ENCODE measurements at places on chromosomes 16 and 17. TPM values are rescaled to one million over a fixed set of nuclear protein-coding genes. Genes with fewer than 3 reads are reported as not detected.

DNA sequence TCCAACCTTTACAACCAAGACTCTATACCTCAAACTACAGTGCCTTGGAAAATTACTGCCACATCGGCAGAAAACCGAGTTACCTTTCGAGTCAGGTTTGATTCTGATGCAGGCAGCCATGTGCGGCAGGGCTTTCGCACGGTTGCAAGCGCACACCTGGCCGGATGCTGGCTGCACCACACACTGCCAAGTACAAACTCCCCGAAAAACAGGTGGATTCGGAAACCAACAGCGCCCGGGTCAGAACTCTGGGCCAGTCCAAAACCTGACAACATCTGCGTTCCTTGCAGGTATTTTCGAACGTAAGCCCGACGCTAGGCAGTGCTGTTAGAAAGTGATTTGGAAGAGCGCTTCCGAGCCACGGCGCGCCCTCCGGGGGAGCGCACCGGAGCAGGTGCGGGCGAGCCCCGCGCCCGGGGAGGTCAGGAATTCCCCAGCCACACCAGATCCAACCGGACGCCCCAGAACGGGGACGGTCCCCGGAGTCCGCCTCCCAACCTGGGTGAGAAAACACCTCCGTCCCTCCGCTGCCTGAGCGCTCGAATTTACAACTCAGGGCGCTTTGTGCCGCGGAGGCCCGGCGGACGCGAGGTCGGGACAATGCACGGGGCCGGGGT, 1.2 kb downstream of the USP7 start:
- no peak for DNase-seq

DNA sequence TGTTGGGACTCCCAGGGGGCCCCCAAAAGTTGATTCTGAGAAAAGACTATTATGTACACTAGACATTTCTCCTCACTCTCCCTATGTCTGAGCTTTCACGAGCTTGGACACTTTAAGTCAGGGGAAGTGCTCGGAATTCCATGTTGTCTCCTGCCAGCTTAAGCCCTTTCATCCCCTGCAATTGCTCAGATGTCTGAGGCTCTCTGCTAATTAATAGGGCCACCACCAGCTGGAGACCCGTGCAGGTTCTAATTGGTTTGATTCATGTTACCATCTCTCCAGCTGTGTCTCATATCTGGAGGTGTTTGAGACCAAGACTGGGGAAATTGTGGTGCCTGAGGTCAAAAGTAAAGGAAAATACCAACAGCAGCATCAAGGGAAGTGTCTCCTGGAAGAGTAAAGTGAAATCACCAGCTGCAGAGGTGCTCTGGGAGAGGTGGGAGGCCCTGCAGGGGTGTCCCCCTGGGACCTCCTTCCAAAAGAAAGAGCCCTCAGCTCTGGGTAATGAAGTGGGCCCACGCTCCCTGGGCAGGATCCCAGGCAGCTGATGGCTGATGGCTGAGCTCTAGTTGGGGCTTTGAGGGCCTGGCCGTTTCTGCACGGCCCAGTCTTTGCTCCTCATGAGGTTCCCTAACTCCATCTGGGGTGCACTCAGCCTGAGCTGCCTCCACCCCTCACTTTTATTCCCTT, 5.8 kb upstream of the UTS2R start:
- no peak for DNase-seq

DNA sequence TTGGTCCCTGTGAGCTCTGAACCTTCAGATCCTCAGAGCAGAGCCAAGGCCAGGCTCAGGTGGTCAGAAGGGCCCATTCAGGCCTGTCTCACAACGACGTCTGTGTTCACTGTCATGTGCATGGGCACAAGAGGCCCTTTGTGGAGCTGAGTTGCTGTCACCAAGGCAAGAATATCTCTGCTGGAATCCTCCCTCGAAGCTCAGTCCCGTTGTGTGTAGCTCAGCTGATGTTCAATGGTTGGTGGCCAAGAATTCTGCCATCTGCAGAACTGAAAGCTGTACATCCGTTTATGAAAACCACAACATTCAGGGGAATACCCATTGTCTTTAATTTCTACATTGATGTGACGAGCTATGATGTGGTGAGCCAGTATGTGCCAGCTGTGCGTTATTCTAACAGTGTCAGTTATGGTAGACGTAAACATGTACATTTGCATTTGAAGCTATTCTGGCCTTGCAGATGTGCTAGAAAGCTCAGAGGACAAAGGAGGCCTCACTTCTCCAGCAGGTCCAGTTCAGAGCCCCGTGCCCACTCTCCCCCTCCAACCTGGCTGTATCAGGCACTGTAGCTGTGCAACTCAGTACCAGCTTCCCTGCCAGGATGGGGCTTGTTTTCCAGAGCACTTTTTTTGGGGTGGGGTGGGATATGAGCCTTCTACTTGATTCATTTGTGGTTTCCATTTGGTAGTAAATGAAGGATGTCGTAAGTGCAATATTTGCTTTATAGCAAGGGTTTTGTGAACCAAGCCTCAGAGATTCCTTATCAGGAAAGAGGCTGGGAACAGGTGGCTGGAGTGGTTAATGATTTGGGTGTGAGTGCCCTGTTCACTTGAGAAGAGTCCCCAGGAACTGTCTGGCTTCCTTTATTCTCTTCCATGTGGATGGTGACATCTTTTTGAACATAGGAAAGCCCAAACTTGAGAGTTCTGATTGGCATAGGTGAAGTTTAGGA, 56.1 kb downstream of the B9D1 start:
- no peak for DNase-seq

DNA sequence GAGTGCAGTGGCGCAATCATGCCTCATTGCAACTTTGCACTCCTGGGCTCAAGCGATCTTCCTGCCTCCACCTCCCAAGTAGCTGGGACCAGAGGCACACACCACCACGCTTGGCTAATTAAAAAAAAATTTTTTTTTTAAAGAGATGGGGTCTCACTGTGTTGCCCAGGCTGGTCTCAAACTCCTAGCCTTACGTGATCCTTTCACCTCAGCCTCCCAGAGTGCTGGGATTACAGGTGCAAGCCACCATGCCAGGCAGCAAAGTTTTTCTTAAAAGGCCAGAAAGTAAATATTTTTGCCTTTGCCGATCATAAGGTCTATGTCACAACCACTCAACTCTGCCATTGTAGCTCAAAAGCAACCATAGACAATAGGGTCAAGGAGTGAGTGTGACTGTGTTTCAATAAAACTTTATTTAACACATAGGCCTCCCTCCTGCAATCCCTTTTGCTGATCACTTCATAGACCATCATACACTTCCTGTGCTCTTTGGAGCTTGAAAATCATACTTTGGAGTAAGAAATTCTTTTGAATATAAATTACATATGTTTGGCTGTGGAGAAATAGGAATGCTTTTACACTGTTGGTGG, 48.6 kb downstream of the PITPNC1 start:
- no peak for DNase-seq

- DNase-seq: no peak
These were observed 3.2 kb downstream of the SMURF2 start for GRCh38 chr17:64658931-64659330.

DNA sequence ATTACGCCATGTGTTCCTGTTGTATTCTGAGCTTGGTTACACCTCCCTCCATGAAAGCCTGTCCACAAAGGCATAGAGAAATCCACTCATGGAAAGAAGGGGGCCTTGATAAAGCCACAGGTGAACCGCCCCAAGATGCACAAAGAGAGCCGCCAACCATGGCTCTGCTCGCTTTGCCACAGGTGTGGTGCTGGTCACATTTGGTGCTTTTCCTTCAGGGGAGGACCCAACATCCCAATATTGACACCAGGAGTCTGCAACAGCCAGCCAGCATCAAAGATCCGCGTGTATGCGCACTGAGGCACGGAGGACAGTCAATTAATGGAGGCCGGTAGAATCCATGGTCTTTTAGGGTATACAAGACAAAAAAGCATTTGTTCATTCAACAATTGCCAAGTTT, 7.3 kb downstream of the ABCA3 start:
- DNase-seq: no peak

- DNase-seq: no peak
These were observed 198.4 kb downstream of the MSI2 start for GRCh38 chr17:57454729-57455062.

DNA sequence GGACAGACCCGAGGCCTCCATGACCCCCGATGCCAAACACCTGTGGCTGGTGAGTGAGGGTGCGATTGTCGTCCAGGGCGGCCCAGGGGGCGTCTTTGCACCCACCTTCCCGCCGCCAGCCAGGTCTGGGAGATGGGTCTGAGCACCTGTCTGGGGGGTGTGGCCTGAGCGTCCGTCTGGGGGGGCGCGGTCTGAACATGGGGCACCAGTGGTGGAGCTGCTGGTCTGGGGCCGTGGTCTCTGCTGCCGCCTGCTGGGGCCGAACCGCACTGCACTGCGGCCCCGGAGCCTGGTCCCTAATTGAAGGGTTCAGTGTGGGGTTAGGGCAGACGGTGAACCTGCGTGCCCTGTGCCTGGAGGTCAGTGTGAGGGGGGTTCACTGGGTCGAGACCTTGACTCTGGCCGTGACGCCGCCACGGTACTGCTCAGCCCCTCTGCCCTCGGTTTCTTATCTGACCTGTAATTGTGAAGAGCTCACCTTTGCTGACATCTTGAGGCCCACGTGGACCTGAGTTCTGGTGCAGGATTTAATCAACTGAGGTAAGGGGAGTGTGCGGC, 12.6 kb upstream of the TCF25 start:
- no peak for DNase-seq

- no peak for DNase-seq
These were observed 14.3 kb upstream of the GINS3 start for GRCh38 chr16:58377932-58378331.

- DNase-seq: no peak
These were observed 10.6 kb upstream of the ENGASE start for GRCh38 chr17:79064026-79064425.

- no peak for DNase-seq
These were observed 19.4 kb downstream of the TMEM94 start for GRCh38 chr17:75475851-75476250.

GRCh38 chr16:2288726-2289125, 20.8 kb upstream of the RNPS1 start:
- DNase-seq: no peak

- DNase-seq: no peak
These were observed 671 bp upstream of the TOP2A start for GRCh38 chr17:40418428-40418706.

- DNase-seq: no peak
These were observed 5.3 kb downstream of the ELOB start for GRCh38 chr16:2771496-2772402.

- DNase-seq: no peak
These were observed 79.0 kb downstream of the GAS7 start for GRCh38 chr17:10119203-10120108.

- no peak for DNase-seq
These were observed 2.2 kb downstream of the C16orf92 start for GRCh38 chr16:30025156-30025555.

The PDIA2 gene
- 0.42 TPM for polyA plus RNA-seq

The ZNF688 gene
- polyA plus RNA-seq: 6.8 TPM

The MRPL58 gene
- 53.7 TPM for polyA plus RNA-seq

The PRMT7 gene
- polyA plus RNA-seq: 26.2 TPM

The LCAT gene
- 7.9 TPM for polyA plus RNA-seq

The PTGES3L gene
- polyA plus RNA-seq: 1.8 TPM

The ZFHX3 gene
- polyA plus RNA-seq: 4.2 TPM

The REXO5 gene
- 2.6 TPM for polyA plus RNA-seq

All from AG04450 (cell line).